SK-N-SH (cell line): ENCODE measurements at places on chromosomes 2 and 18.
A peak's percentile ranks its signal among the peaks of the same experiment; 100 is the strongest.

DNA sequence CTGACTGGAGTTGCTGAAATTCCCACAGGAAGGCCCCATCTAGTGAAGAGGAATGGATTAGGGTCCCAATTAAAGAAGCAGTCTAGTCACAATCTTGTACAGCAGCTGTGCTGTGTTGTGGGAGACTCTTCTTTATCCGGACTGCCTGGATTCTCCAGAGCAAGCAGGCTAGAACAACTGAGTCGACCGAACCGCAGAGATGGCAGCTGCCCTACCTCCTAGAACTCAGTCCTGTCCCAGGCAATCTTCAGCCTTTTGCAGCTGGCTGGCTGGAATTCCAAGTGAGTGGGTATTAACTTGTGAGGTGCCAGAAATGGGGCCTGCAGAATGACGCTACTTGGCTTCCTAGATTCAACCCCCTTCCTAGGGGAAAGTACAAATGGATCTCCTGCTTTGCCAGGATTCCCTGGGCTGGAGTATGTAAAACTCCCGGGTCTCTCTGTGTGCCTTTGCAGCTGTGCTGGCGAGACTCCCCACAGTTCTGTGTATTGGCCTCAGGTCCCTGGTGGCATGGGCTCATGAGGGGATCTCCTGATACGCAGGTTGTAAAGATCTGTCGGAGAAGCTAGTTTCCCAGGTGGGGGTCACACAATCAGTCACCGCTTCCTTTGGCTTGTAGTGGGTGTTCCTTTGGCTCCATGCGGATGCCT lies 1952.6 kb upstream of the LRRTM1 start:
- DNase-seq: no peak

GRCh38 chr2:216151313-216152025 lies 42.3 kb downstream of the XRCC5 start:
- peak; percentile 6 for DNase-seq

DNA sequence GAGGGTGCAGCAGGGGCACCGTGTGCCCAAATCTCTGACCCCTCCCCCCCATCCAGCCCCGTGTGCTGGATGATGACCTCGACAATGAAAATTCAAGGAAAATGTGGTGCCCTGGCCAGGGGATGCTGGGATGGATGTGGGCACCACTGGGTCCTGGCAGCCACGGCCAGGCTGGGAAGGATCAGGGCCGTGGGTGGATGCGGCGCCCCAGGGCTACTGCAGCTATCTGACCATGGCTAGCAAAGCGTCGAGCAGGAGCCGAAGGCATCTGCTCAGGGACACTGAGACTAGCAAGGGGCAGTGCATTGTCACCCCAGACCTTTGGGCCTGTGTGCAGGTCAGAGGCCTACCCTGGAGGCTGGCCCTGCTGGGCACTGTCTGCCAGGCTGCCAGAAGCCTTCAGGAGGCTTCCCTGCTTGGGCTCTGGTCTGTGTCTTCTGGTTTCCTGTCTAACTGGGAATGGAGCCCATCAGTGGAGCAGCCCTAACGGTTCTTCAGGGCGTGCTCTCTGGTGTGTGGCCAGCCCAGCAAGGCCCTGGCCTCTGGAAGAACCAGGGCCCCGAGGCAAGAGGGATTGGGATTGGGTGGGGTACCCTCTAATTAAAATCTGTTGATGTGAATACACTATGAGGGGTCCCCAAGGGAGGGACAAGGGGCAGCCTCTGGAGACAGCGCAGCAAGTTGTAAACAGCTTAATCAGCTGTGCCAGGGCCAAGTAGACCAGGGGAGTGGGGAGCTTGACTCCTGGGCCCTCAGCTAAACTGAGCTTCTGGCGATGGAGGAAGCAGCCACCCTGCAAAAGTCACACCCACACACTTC lies 98.0 kb downstream of the STPG4 start:
- peak; percentile 83 for DNase-seq

- no peak for DNase-seq
Measured at GRCh38 chr2:169365029-169365480, 2.7 kb upstream of the LRP2 start.

DNA sequence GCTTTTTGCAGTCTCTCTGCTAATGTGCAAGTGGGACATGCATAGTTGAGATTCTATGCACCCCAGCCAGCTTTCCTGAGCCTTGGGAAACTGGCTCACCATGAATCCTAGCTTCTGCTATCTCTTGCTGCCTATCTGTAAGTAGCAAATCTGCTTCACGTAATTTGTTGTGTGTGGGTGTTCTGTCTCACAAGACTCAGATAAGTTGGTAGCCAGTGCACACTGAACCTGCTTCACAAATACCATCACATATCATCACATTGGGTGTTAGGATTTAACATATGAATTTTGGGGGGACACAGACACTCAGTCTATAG lies 13.9 kb upstream of the VRK2 start:
- DNase-seq: no peak

GRCh38 chr2:137964066-137964858 lies at the start of gene HNMT:
HNMT (plus strand) TSS chr2:137964473; CDS start chr2:137964492, 19 bp downstream.
- DNase-seq: peak; percentile 59
